ENCODE measurements at places on chromosomes 3 and 15. TPM values are rescaled to one million over a fixed set of nuclear protein-coding genes. Genes with fewer than 3 reads are reported as not detected.

The UBAP1L gene
- total RNA-seq: 0.13 TPM

The GOLGA8J gene
- not detected for total RNA-seq

The THAP10 gene
- total RNA-seq: 0.66 TPM

The NEK10 gene
- total RNA-seq: 14.2 TPM

The ISG20 gene
- 6.3 TPM for total RNA-seq

The KLF13 gene
- 25.1 TPM for total RNA-seq

The DZIP1L gene
- 1.1 TPM for total RNA-seq

The TMEM207 gene
- not detected for total RNA-seq

The FOXB1 gene
- total RNA-seq: not detected

The CCRL2 gene
- not detected for total RNA-seq

The GOLGA8S gene
- not detected for total RNA-seq

The TAGLN3 gene
- 0.91 TPM for total RNA-seq

The GATM gene
- 1.5 TPM for total RNA-seq

The TBC1D5 gene
- total RNA-seq: 50.5 TPM

The OXTR gene
- 0.95 TPM for total RNA-seq

The PLSCR4 gene
- total RNA-seq: 1.5 TPM

The THBS1 gene
- total RNA-seq: 35.6 TPM
